ENCODE measurements at places on chromosomes 5 and 9.

GRCh38 chr5:59828623-59829022 is 64.9 kb downstream of the PDE4D start:
- DNase-seq: no peak

DNA sequence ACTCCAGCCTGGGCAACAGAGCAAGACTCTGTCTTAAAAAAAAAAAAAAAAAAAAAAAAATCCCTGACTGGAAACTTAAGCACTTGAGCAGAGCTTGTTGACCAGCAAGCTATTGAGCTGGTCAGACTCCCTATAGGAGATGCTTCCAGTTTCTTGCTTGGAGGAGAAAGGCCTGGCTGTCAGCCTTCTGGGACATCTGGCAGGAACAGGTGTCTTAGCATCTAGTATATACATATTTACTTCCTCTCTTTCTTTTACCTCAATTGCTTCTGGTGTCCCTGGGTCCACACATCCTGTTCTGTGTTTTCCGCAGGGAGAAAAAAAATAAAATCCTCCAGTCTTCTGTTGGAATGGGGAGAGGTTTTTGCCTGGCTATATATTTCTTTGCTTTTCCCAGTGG is 60.1 kb downstream of the PRKACG start:
- DNase-seq: no peak

GRCh38 chr9:116153765-116154333 is at the start of gene PAPPA:
Gene PAPPA (plus strand): TSS chr9:116153791. CDS start chr9:116154173, 382 bp downstream.
- DNase-seq: no peak

DNA sequence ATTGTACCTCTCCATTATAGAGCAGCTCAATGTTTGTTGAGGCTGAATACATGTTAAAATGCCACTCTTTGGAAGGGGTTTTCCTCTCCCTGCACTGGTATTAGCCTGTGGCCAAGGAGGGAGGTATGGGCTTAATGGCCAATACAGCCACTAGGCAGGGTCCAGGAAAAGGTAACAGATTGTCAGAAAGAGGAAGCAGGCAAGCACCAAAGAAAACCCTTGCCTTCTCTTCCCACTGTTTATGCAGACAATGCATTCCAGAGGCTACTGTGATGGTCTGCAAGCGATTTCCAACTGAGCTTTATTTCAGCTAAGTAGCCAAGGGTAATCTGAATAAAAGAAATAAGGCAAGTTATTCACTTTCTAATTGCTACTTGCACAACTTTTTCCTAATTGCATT is 95.3 kb upstream of the SLC27A6 start:
- no peak for DNase-seq
